ENCODE measurements at places on chromosomes 3 and 15.

GRCh38 chr3:190073264-190074008 lies 47.3 kb downstream of the P3H2 start:
- DNase-seq = no peak

GRCh38 chr3:51908026-51908425 lies 4.9 kb upstream of the IQCF1 start:
- DNase-seq = no peak

DNA sequence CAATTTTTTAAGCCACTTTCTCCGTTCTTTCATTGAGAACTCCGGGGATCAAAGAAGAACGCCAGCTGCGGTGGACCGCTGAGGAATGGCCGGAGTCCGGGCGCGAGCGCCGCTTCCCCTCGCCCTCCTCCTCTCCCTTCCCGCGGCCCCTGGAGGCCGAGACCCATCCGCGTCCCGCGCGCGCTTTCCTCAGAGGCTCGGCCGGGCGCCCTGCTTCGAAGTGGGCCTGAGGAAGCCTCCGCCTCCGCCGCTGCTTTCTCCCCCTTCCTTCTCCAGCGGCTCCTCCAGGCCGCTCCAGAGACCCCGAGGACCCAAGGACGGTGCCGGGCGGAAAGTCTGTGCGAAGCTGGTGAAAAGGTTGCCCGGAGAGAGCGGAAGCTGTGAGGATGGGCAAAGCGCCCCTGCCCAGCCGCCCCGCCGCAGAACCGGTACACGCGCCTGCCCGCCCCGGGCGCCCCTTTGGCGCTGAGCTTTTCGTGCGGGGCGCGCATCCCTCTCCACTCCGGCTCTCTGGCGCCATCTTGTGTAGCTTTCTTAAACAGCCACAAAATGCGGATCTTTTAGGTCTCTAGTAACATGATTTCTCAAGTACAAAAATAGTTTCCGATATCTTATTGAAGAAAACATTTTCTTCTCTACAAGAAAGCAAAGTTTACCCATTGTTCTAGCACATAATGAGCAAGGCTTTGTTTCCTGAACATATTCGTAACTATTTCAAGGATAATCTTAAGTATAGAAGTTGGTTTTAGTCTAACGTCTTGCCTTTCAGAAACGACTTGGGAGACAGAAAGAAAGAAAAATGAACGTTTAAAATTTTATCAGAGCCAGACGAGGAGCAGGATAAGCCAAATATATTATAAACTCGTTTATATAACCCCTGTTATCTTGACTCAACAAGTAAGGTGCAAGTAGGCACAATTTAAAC lies 59.2 kb upstream of the FAM174B start:
- DNase-seq = peak; percentile 69

GRCh38 chr3:60598671-60599070 lies 652.6 kb downstream of the FHIT start:
- DNase-seq = no peak

GRCh38 chr15:60975952-60976351 lies 253.2 kb downstream of the RORA start:
- DNase-seq = no peak

DNA sequence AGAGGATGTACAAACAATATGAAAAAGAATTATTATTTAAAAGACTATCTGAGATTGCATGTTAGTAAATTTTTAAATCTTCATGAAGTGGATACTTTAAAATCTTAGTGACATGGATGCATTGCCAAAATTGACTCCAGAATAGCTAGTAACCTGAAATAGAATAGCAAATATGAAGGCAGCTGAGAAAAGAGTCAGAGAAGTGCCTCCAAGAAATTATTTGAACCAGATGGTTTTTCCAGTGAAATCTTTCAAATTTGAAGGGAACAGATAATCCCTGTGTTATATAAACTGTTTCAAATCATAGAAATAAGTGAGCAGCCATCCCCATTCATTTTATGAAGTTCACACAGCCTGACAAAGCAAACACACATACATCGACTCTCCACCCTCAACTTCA lies 29.6 kb downstream of the FSIP1 start:
- DNase-seq = no peak

DNA sequence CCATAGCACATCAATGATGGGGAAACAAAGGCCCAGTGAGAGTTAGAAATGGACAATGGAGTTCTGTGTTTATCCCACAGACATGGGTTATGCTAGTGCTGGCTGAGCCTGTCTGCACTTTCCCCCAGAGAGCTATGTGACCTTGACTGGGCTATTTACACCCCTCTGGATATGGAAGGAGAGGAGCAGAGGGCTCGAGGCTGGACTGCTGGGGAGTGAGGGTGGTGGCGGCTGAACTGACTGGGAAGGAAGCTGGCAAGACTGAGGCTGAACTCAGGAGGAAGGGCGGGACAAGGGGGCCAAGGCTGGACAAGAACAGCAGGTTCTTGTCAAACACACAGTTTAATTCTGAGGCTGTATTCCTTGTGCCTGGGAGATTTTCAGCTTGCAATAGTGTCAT lies 10.8 kb upstream of the INSYN1 start:
- DNase-seq = no peak

All from stimulated activated CD4-positive, alpha-beta T cell treated with anti-CD3 and anti-CD28 coated beads, Interleukin-4, amount 100 ng/mL, for 48 hours (primary cell).